ENCODE measurements at places on chromosomes 5 and 9.

GRCh38 chr9:4667681-4668080, 1.4 kb upstream of the SPATA6L start:
- no peak for DNase-seq

DNA sequence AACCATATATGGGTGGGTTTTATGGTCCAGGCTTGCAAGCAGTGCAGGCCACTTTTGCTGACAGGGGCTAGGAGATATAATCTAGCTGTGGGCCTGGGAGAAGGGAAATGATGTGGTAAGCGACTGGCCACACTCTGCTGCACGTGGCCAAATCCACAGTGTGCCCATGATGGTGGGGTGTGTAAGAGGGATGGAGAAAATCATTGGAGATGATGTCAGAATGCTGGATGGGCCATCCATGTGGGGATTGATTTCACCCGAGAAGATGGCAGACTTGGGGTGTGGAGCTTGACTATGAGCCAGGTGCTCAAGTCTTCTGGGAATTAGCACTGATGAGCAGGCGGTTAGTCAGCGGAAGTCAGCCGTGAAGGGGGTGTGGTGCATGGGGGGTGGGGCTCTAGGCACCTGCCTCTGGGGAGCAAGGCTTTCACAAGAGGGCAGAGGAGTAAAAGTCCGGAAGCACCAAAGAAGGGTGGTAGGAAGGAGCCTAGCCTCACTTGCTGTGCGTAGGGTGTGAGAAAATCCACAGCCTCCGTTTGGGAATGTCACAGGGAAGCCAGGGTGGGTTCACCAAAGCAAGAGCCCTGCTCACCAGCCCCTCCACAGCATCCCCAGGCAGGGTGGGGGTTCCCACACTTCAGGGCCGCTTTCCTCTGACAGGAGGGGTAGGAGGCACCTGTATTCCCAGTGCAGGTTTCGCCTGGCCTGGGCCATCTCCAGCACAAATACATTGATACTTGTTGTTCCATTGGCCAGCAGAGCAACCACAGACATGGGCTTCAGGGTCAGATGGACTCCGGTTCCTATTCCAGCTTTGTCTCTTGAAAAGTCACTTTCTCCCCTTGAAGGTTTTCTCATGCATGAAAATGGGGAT, 44.5 kb upstream of the ANGPTL2 start:
- DNase-seq, result no peak

DNA sequence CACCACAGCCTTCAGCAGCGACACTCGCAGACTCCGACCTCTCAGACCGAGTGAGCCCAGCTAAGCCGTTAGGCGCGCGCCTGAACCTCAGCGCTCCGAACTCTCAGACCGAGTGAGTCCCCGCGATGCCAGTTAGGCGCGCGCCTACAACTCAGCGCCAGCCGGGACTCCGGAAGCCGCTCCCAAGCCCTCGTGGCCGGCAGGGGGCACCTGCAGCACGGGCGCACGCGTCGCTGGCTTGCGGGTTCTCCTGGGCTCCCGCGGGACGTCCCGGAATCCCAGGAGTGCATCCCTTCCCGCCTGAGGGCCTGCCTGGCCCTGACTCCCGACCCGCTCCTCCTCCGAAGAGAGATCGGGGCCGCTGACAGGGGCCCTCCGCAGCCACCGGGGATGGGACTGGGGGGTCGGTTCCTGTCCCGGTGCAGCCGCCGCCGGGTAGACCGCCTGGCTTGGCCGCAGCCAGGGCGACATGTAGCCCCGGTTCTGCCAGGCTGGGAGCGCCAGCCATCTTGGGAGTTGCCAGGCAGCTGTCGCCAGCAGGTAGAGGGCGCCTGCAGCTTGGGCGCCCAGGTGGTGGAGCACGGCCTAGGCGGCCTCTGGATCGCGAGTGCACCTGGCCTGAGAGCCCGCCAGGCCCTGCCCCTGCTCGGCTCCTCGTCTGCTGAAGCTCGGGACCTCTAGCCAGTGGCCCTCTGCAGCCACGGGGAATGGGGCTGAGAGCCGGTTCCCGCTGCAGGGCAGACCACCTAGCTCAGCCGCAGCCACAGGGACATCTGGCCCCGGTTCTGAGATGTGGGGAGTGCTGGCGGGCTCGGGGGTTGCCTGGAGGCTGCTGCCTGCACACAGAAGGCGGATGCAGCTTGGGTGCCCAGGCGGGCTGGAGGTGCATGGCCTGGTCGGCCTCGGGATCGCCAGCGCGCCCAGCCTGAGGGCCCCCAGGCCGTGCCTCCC, at the start of gene ANKRD18A:
Gene ANKRD18A (minus strand): TSS at position 114 of the 951 bp plus-strand sequence. CDS start 311 bp downstream, outside the sequence.
- DNase-seq, result peak; percentile 66

- DNase-seq, result no peak
Measured at GRCh38 chr9:36537861-36538260, 34.8 kb upstream of the MELK start.

DNA sequence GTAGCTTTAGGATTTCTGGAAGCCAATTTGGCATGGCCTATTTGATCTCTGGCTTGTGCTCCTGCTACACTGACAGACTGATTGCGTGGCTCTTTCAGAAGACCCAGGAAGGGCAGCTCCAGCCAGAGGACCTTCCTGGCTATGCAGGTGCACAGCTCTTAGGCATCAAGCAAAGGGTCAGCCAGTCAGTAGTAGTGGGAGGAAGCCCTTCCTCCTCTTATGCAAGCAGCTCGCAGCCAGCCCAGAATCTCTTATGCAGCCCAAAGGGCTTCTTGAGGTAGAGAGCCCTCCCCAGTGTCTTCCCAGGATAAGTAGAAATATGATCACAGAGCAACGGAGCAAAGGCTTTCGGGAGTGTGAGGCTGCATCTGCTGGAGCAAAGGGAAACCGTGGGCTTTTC, 43.2 kb downstream of the SLC36A1 start:
- no peak for DNase-seq

GRCh38 chr5:129459777-129460671, at the start of gene ADAMTS19:
TSS of gene ADAMTS19 (plus strand) at chr5:129460298. CDS start at chr5:129460392, 94 bp downstream.
- no peak for DNase-seq

DNA sequence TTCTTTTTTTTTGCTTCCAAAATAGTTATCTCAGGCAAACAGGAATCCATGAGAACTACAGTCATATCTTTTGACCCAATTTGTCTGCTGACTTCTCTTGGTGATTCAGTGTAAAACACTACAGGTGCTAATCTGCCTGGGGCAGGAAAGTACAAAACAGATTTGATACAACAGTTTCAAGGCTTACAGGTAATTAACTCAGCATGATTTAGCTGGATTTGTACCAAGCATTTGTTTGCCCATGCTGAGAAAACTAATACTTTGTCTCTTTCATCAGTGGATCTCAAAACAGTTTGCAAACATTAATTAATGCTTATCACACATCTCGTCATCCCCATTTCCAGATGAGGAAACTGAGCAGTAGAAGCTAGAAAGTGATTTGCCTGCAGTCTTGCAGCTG, 312.5 kb upstream of the SEMA6A start:
- no peak for DNase-seq

GRCh38 chr5:181207214-181207959, 2.4 kb upstream of the TRIM7 start:
- DNase-seq, result peak; percentile 63

GRCh38 chr9:115350548-115350947, 232.6 kb upstream of the TNC start:
- no peak for DNase-seq

DNA sequence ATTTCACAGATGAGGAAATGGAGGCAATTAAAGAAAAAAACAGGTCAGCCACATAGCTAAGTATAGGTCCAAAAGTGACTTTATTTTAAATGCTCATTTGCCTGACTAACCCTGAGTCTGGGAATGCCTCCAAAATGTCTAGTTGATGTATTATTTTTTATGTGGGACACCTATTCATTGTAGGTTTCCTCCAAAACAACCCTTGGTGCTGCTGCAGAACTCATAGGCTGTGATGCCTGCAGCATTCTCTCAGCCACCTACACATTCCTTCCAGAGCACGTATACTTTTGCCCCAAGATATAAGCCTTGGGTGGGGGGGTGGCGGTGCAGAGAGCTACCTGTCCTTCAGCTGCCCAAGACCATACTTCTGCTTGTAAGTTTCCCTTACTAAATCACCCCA, 77.4 kb downstream of the MSX2 start:
- no peak for DNase-seq

GRCh38 chr9:134959126-134959970, 41.6 kb upstream of the FCN1 start:
- no peak for DNase-seq

GRCh38 chr9:14303100-14303499, 10.8 kb downstream of the NFIB start:
- DNase-seq, result no peak

DNA sequence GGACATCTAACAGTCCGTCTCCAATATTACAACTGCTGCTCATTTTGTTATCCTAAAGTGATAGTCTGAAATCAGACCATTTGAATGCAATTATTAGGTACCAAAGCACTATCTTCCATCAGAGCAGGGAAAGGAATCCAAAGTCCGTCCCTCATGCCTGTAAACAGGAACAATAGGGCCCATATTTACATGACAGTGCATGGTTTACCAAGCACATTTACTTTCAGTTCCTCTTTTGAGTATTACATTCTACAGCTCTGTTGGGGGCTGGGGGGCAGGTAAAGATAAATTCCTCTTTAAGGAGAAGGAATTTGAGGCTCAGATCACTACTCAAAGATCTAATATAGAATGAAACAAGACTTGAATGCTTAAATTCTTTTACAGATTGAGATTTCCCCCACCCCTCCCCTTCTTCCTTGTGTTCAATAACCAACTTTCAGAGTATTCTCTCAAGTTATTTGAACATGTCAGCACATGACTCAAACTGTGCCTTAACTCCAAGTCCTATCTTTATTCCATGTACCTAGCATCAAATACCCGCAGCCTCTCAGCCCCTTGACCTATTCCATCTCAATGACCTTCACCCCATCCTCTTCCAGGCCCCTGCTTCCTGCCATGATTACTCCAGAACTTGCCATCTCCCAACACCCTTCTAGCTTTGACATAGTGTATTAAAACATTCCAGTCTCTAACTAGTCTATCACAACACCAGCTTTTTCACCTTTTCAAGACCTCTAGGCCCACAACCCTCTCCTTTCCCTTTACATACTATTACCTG, 71.0 kb downstream of the BRINP1 start:
- DNase-seq, result no peak

- no peak for DNase-seq
Measured at GRCh38 chr5:59506285-59506877, 387.1 kb downstream of the PDE4D start.

DNA sequence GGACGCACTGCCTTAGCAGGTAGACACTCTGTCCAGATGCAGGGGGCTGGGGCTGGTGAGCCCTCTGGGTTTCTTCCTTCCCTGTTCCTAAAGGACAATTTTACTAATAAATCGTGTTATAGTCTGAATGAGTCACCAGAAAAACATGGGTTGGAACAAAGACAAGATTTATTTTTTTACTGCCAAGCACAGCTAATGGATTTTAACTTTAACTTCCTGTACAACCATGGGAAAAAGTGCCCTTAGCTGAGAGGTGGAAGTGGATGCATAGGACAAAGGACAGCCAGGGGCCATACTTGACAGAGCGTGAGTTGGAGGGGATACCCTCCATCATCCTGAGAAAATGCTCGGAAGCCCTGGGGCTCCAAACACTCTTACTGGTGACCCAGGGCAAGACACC, 300.7 kb downstream of the MSX2 start:
- DNase-seq, result no peak

GRCh38 chr9:6512085-6512657, 99.2 kb downstream of the UHRF2 start:
- DNase-seq, result no peak

- DNase-seq, result no peak
Measured at GRCh38 chr5:135246923-135247795, 151.9 kb downstream of the MACROH2A1 start.

DNA sequence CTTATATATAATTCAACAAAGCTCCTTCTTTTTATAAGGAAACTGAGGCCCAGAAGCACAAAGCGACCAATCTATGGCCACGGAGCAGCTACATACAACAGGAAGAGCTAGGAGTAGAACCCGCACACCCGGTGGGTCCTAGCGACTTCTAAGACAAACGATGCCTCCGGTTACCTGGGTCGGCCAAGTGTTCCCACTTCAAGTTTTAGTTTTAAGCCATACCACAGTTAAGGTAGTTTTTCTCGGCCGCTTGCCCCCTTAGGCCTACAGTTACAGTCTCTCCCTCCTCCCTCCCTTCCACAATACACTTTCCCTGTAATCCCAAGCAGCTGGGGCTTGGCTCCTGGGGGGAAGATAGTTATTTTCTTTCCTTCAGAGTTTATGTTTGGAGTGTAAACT, 533 bp downstream of the SREK1IP1 start:
- DNase-seq, result no peak

GRCh38 chr9:883011-883410, 41.5 kb downstream of the DMRT1 start:
- no peak for DNase-seq

GRCh38 chr5:113520429-113520828, 6.9 kb downstream of the YTHDC2 start:
- DNase-seq, result no peak

GRCh38 chr5:144566747-144567420, 396.2 kb downstream of the KCTD16 start:
- no peak for DNase-seq

- DNase-seq, result no peak
Measured at GRCh38 chr9:70747261-70747718, 332.8 kb upstream of the KLF9 start.

GRCh38 chr5:72063219-72063819, 44.0 kb upstream of the MAP1B start:
- DNase-seq, result no peak

DNA sequence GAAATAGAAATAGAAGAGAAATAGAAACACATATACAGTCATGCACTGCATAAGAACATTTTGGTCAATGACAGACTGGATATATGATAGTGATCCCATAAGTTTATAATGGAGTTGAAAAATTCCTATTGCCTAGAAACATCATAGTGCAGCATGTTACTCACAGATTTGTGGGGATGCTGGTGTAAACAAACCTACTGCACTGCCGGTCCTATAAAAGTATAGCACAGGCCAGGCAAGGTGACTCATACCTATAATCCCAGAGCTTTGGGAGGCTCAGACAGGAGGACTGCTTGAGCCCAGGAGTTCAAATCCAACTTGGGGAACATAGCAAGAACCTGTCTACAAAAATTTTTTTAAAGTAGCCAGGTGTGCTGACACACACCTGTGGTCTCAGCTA, 240.6 kb upstream of the MAP3K1 start:
- DNase-seq, result no peak
